ENCODE measurements at places on chromosomes 11 and 22.

GRCh38 chr22:31841078-31841827 is 87.4 kb downstream of the DEPDC5 start:
- DNase-seq: no peak

GRCh38 chr22:36148411-36148810 is 12.1 kb downstream of the APOL3 start:
- no peak for DNase-seq

GRCh38 chr22:49936973-49937757 is 18.7 kb downstream of the CRELD2 start:
- no peak for DNase-seq

DNA sequence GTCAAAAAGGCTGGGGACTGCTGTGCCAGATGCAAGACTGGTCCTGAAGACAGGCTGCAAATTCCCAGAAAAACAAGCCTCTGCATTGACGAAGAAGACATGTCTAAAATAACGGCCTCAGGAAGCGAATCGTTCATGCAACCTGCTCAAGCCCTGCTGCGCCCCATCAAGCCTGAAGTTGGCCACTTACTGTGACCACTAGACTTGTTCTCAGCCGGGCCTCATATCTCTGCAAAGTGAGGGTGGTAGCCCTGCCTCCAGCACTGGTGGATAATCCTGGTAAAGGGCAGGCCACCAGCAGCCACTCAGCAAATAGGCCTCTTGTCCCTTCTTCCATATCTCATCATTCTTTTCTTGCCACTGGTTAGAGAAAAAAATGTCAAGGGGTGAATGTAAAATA is 11.8 kb downstream of the LTO1 start:
- no peak for DNase-seq

DNA sequence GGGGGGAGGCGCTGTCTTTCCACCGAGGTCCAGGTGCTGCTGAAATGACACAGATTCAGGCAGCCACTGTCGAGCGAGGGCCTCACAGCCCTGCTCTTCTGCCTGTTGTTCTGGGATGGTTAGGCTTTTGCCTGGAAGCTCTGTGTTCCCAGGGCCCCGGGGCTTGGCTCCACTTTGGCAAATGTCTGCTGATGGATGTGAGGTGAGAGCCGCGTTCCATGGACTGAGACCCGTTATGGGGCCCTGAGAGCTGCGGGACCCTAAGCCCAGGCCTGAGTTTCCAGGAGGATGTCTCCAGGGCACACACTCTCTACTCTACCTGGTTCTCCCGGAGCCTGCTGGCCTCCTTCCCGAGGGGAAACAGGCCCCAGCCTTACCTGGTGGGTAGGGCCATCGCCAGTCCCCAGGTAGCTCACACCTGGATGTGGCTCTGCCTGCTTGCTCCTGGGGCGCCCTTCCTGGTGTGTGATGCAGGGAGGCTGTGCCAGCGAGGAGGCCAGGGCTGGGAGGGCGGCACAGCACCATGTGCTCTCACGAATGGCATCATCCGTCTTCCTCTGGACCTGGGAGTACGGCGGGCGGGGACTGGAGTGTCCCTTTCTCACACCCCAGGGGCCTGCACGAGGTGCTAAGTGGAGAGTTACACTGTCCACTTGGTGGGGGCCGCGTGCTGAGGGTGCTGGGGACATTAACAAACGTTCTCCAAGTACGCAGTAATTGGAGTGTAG is 435.5 kb downstream of the TBC1D22A start:
- DNase-seq: no peak

GRCh38 chr11:95835351-95835750 is 45.1 kb downstream of the CEP57 start:
- no peak for DNase-seq

DNA sequence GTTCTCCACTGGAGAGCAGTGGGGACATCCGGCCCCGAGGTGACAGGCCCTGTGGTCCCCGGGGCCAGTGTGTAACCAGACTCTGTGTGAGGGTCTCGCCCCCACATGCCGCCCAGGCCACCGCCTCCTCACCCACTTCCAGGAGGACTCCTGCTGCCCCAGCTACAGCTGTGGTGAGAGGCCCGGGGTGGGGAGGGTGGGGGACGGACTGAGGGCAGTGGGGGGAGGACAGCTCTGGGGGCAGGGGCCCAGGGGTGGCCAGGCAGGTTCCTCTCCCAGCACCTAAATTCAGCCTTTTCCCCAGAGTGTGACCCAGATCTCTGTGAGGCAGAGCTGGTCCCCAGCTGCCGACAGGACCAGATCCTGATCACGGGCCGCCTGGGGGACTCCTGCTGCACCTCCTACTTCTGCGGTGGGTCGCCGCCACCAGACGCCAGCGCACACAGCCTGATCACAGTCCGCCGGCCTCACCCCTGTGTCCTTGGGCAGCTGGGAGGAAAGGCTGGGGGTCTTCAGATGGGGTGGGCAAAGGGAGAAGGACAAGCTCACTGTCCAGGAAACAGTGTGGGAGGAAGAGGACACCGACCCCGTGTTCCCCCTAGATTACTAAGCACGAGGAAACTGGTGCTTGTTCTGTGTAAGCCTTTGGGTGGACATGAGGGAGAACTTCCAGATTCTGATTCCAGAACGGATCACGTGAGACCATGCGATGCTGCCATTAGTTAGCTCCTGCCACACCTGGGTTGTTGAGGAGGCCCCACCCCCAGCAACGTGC is 84.4 kb upstream of the MYOD1 start:
- DNase-seq: no peak

DNA sequence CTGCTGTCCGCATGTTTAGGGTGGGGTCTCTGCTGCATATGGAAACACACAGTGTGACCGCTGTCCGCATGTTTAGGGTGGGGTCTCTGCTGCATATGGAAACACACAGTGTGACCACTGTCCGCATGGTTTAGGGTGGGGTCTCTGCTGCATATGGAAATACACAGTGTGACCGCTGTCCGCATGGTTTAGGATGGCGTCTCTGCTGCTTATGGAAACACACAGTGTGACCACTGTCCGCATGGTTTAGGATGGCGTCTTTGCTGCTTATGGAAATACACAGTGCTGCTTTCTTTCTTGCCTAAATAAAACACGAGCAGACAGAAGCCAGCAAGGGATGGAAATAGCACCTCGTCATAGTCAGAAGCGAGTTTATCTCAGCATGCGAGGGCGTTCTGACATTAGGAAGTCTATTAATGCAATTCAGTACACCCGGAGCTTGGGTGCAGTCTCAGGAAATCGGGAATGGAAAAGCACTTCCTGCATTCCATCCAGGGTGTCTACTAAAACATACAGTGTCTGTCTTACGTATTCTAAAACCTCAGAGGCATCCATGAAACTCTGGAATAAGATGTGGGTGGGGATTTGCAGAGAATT is 32.6 kb upstream of the TOLLIP start:
- DNase-seq: no peak

DNA sequence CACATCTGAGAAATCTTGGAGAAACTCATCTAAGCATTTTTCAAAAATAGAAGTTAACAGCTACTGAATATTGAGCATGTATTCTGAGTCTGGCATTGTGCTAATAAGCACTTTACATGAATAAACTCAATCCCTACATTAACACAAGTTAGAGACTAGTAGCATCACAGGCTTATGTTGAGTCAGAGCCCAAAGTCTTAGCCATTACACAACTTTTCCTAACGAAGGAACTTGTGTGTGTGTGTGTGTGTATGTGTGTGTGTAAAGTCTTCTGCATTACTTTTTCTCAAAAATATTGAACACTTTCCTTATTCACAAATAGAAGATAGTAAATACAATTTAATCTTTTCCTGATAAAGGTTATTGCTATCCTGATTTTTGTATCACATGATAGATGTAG is 8.7 kb upstream of the CLPB start:
- DNase-seq: no peak

DNA sequence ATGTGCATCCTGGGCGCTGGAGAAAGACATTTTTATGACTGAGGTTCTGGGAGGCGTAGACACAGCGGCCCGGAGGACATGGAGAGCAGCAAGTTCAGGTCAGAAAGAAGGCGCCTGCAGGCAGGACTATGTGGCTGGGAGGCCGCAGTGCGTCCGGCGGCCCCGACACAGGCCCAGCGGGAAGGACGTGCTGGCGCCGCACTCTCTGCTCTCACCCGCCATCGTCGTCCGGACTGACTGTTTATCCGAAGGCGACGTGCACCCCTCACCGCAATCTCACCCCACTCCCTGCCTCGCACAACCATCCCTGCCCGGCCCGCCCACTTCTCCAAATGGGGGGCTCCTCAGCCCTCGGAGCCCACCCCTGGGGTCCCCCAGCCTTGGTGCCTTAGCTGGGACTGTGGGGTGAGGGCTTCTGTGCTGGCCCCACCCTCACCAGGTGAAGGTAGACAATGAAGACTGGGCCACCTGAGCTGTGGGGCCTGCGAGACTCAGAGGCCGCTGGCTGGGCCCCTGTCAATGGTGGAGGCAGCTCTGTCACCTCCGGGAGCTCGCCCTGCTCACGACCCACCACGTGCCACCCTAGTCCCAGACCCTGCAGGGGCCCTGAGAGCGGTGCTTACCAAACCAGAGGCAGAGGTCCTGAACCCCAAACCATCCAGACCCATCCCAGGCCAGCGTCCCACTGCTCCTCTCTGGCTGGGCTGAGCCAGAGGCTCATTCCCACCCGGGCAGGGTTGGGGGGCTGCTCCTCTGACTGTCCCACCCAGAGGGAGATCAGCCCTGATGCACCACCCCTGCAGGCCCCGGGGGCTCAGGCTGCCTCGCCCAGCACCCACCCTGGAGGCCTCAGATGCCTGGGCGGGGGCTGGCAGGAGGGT is 16.2 kb upstream of the MUC5B start:
- DNase-seq: no peak

DNA sequence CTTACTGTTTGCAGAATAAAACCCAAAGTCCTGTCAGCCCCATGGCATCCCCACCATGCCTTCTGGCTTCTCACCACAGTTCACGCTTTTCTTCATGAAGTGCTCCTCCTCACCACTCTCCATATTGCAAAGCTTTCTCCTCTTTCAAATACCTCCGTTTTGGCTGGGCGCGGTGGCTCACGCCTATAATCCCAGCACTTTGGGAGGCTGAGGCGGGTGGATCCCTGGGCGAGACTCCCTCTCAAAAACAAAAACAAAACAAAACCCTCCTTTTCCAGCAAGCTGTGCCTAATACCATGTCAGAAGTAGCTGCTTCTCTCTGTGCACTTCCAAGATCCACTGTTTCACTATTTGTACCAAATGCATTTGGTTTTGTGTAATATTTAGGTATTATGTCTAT is 6.7 kb downstream of the BACE1 start:
- no peak for DNase-seq

DNA sequence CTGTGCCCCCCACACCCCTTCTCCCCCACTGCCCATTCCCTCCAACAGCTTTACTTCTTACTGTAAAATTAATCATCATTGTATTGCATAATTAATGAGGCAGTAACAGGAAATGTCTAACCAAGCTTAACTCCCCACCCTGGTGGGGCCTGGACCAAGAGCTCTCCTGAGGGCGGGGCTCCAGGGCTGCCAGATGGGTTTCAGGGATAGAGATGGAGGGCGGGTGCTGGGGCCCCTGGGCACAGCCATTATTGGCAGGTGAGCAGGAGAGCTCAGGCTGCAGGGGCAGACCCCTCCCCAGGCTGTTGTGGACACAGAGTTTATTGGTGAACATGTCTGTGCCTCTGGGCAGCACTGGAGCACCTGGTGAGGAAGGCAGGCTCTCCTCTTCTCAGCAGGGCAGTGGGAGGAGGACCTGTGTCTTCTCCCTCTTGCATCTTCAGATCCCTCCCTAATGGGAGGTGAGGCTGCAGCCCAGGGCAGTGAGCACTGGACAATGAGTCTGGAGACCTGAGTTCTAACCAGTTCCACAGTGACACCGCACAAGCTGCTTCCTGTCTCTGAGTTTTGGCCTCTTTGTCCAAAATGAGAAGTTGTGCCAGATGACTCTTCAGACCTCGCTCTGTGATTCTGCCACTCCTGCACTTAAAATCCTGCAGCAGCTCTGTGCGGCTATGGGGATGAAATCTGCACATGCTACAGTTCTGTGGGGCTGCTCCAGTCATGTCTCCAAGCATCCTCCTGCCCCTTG is 233.3 kb downstream of the CEP164 start:
- no peak for DNase-seq

- DNase-seq: no peak
Measured at GRCh38 chr11:133038850-133039249, 493.5 kb downstream of the OPCML start.

DNA sequence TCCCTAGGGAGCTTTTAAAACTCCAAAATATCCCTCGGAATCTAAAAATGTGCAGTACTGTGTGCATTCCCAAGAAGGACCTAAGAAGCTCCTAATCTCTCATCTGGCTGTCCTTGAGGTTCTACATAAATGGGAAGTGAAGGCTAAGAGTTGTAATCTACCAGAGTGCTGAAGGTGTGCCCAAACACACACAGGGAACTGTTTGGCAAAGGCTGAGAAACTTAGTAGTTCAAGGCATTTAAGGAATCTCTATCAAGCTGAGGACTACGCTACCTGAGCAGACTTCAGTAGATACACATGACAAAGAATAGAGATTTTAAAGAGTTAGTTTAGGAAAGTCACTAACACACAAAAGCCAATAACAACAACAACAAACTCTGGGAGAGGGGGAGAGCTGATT is 71.1 kb downstream of the TTC28 start:
- DNase-seq: no peak

GRCh38 chr22:40401532-40401931 is 31.1 kb downstream of the SGSM3 start:
- DNase-seq: no peak

- no peak for DNase-seq
Measured at GRCh38 chr22:45211848-45212247, 28.8 kb downstream of the KIAA0930 start.

DNA sequence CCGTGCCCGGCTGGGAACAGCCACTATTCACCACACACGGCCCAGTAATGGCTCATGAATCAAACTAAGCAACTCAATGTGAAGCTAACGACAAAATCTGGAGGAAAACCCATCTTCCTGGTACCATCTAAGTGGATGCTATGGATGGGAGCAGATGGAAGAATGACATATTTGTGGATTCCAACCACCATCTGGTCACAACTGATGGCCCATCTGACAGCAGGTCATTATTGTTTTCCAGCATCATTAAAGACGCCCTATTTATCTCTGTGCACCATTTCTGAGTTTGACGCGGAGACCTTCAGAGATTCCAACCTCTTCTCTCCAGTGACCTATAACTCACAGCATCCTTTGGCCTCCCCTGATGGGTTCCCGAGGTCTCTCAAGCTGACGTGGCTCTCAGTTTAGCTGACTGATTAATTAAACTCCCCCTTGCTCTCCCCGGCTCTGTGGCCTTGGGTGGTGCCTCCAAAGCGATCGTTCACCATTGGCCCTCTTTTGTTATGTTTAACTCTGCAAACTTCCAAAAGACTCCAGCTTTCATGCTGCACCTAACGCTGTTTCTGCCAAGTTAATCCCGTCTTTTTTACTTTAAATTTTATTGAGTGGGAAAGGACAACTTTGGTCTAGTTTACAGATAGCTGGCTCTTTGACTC is 1514.4 kb downstream of the BRD1 start:
- DNase-seq: no peak

DNA sequence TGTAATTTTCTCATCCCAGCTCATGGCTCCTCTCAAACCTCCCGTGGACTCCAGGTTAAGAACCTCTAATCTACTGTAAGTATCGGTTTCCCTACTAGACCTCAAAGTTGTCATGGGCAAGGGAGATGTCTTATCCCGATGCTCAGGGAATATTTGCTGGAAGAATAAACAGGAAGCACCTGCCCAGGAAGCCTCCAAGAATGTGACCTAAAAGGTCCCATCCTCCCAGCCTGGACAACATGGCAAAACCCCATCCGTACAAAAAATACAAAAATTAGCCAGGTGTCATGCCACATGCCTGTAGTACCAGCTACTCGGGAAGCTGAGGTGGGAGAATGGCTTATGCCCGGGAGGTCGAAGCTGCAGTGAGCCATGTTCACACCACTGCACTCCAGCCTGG is 62.4 kb downstream of the APOL1 start:
- no peak for DNase-seq
